ENCODE measurements at places on chromosomes 16 and 17.

DNA sequence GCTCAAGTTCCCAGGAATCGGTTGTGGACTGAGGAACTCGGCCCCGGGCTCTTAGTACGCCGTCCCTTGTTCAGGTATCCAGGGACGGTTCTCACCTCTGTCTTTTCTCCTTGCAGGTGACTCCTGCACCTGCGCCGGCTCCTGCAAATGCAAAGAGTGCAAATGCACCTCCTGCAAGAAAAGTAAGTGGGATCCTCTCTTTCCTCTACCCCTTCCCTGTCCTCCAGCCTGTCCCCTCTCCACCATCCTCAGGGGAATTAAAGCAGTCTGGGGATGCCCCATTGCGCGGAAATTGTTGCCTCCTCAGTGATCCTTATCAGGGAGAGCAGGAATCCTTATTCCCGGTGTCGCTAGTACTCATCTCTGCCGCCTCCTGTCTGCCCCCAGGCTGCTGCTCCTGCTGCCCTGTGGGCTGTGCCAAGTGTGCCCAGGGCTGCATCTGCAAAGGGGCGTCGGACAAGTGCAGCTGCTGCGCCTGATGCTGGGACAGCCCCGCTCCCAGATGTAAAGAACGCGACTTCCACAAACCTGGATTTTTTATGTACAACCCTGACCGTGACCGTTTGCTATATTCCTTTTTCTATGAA lies 585 bp downstream of the MT2A start:
- DNase-seq: no peak

GRCh38 chr17:37174205-37174604 lies 201.6 kb upstream of the C17orf78 start:
- no peak for DNase-seq

GRCh38 chr16:53614346-53614745 lies 89.3 kb downstream of the RPGRIP1L start:
- no peak for DNase-seq

DNA sequence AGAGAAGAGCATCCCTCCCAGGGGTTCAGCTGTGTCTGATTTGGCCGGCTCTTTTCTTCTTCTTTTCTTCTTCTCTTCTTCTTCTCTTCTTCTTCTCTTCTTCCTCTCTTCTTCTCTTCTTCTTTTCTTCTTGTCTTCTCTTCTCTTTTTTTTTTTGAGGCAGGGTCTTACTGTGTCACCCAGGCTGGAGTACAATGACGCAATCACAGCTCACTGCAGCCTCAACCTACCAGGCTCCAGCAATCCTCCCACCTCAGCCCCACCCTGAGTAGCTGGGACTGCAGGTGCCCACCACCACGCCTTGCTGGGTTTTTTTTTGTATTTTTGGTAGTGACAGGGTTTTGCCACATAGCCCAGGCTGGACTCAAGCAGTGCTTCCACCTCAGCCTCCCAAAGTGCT lies 266.0 kb downstream of the SNX29 start:
- no peak for DNase-seq

DNA sequence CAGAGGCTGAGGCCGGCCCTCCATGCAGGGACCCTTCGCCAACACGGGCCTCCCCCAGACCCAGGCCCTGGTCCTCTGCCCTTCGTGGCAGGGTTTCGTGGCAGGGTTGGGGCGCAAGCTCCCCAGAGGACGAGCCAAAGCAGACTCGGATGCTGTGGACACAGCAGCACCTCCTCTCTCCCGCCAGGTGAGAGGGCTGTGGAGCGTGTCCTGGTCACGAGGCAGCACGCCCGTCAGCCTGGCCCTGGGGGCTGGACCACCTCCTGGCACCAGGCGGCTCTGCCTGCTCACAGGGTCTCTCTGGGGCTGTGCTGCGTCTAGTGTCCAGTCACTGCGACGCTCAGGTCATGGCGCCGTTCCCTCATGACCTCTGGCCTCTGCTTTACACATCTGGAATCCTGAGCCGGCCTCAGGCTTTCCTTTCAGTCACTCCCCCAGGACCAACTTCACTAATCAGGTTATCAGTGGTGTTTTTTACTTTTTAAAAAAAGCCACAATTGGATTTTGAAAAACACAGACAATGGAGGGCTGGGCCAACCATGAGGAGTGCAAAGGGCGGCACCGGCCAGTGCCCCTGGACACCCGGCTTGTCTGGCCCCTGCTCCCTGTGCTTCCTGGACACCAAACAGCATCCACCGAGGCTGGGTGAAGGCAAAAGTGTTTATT lies 5.4 kb downstream of the NDUFAF8 start:
- DNase-seq: no peak

GRCh38 chr17:69406941-69407340 lies 7.6 kb upstream of the MAP2K6 start:
- DNase-seq: no peak

DNA sequence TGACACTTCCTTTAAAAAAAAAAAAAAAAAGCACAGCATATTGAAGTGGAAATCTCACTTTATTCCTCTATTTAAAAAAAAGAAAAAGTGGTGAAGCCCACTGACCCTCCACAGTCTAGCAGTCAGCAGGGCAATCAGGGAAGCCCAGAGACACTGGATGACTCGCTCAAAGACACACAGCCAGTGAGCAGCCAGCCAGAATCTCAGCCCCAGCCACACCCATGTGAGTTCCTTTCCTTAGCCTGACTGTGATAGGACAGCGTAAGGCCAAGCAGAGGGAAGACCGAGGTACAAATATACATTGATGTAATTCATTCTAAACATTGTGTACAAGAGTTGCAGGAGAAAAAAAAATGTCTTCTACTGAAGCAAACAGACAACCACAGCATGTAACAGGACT lies 22.5 kb downstream of the XPO6 start:
- DNase-seq: no peak

DNA sequence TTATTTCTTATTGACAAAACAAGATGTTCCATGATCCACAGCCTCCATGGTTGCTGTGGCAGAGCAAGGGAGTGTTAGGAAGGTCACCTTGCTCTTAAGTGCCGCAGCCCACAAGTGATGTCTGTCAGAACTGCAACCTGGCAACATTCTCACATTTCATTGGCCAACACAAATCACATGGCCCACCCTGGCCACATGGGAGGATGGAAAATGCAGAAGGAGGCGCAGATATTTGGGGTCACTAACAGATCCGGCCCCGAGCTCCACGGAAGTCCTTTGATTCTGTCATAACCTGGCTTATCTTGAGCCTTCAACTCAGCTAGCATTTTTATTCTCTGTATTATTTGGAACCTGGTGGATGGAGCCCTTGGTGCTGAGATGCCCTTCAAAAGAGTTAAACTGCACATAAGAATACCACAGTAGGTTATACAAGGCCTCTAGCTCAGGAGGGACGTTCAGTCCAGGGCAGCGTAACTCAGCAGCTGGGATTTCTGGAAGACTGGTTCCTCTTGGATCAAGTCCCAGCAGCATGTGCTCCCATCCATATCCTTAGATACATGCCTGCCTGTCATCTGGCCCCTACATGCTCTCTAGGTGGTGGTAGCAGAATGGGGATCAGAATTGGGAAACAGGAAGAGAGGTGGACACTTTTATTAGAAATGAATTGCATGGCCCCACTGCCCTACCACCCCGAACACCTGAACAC lies 508.1 kb downstream of the HAPSTR1 start:
- DNase-seq: no peak

GRCh38 chr17:46139432-46140210 lies 53.6 kb downstream of the KANSL1 start:
- DNase-seq: no peak
